ENCODE measurements at places on chromosomes 12 and 14.

DNA sequence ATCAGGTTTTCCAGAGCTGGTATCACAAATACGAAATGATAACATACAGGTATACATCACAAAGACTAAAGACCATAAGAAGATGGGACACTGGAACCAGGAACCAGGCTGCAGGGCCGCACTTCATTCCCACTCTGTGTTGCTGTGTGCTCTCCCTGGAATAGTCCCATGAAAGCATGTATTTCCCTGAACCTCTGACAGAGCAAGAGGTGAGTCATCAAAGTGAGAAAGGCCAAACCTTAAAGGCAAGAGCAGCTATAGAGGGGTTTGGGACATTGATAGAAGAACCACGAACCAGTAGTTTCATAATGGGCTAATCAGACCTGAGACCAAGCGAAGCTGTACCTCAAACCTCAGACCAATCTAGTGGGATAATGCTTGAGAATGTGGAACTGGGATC, 283.0 kb upstream of the PRKD1 start:
- no peak for DNase-seq

GRCh38 chr12:67991158-67991557, 1.9 kb downstream of the IFNG-AS1 start:
- DNase-seq: no peak

GRCh38 chr14:64080452-64080851, 213.7 kb downstream of the ESR2 start:
- DNase-seq: no peak

GRCh38 chr14:84028080-84028604, 1501.8 kb upstream of the FLRT2 start:
- no peak for DNase-seq

DNA sequence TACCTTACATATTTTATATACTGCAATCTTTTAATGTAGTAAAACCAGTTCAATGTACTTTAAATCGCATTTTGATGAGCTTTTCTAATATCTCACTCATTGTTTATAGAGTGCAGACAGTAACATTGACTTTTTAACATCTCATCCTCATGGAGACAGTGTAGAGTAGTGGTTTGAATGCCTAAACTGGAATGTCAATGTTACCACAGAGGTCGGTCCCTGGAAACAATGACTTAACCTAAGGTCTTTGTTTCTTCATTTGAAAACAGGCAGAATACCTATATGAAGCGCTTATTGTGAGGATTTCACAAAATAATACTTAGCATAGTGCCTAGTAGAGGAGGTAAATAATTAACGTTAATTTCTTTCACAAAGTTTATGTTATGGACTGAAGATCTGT, 5.0 kb downstream of the CDK17 start:
- DNase-seq: no peak

DNA sequence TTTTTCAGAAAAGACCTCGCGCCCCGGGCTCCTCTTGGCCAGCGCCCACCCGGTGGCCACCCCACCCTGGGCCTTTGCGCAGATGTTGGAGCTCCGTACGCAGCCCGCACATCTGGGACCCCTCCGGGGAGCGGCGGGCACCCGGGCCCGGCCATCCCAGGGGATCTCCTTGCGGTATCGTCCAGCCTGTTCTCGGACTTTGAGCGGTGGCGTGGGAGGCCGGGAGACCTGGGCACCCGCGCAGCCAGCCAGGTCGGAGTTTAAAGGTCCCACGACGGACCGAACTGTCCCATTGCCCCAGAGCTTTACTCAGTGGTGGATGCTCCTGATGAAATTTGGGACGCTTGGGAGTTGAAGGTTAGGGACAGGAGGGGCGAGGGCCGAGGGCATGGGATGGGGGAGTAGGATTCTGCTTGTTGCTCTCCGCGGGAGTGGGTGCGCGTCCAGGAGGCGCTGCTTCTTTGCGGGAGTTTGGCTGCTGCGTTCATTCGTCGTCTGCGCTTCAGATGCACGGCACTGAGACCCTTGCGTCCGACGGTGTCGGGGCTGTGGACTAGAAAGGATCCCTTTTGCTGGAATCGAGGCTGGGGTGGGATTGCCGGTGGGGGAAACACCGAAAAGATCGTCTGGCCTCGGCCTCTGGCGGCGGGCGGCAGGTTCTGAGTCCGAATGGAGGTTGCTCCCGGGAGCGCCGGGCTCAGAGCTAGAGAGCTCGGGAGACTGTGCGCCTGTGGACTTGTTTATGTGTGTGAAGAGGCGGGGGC, 1.4 kb downstream of the NTF3 start:
- DNase-seq: no peak

- DNase-seq: no peak
Measured at GRCh38 chr12:124505001-124505818, 62.2 kb downstream of the NCOR2 start.

DNA sequence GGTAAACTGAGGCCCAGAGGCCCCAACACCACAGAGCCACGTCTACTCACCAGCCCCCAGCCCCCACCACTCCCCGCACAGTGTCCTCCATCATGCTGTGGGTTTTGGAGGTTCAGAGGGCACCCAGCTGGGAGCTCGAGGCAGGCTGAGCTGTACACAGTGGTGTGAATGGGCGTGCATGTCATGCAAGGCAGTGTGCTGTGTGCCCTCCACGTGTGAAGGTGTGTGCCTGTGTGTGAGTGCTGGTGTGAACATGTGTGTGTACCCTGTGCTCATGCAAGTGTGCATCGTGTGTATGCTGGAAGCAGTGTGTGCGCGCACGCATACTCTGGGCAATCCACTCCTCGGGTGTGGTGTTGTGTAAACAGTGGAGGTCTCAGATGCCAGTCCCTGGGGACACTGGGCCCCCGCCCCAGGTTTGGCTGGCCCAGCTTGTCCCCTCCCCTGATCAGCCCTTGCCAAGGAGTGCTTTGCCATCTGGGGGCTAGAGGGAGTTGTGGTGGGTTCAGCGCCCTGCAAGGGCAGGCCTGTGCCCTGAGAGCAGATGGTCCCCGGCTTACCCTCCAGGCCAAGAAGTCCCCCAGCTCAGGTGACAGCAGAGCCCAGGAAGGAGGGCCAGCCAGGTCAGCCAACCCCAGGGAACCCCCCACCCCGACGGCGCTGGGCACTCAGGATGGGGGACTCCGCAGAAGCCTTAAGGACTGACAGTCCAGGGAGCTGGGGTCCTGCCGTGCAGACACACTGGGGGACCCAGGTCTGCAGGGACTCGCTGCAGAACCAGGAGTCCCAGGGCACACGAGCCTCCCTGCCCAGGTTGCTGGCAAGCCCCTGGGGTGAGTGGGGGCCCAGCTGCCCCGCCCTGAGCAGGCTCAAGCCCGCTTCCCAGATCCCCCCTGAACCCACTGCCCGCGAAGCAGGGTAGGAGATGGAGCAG, 23.8 kb upstream of the GPR132 start:
- DNase-seq: peak; percentile 36
